Activated naive CD8-positive, alpha-beta T cell treated with anti-CD3 and anti-CD28 coated beads, Interleukin-2, amount 10 ng/mL, durations not matched to agents 7 days and 5 days (primary cell): ENCODE measurements at places on chromosomes 2 and 18. TPM values are rescaled to one million over a fixed set of nuclear protein-coding genes. Genes with fewer than 3 reads are reported as not detected.

Gene PRKCE
- 20.5 TPM for total RNA-seq

Gene SEH1L
- 38.0 TPM for total RNA-seq

Gene SNTG2
- 2.9 TPM for total RNA-seq

Gene ALPG
- total RNA-seq, result not detected

Gene FSHR
- not detected for total RNA-seq

Gene SERPINB2
- total RNA-seq, result 2.3 TPM

Gene LMAN1
- total RNA-seq, result 56.5 TPM

Gene TUBA3E
- total RNA-seq, result not detected

DNA sequence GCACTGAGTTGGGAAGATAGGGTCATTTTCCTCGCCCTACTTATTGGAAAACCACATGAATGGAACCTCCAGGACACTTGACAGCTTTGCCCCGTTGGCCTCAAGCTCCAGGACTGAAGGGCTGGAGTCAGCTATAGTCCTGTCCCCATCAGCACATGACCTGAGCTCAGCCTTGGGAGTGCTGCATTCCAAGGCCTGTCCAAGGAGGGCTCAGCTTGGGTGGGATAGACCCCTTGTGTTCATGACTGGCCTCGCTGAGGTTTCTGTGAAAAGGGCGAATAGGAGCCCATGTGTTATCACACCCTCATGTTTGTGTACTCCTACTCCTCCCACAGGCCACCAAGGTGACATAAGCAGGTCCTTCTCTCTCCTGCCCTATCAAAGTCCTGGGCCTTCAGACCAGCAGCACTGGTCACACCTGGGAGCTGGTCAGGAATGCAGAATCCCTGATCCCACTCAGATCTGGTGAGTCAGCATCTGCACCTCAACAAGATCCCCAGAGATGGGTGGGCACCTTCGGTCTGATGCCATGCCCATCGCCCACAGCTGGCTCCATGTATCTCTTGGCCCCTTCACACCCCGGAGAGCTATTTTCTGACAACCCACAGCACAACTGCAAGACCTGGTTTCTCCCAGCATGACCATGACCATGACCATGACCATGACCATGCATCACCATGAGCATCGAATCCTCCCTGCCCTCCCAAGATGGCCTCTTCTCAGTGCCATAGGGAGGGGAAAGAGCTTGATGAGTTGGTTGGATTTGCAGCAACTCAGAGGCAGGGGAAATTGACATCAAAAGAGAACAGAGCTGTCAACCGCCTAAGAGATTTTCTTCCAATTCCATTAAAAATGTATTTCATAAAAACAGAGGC, 83.0 kb upstream of the RAB6C start:
- H3K27ac ChIP-seq, result no peak overlapping the region
- no peaks in the 10 kb centered on the region for H3K4me1 ChIP-seq
- peaks cover 5% of the 10 kb centered on the region for H3K27me3 ChIP-seq
- DNase-seq, result no peak
- H3K4me3 ChIP-seq, result no peak overlapping the region
- H3K36me3 ChIP-seq, result no peaks in the 10 kb centered on the region

DNA sequence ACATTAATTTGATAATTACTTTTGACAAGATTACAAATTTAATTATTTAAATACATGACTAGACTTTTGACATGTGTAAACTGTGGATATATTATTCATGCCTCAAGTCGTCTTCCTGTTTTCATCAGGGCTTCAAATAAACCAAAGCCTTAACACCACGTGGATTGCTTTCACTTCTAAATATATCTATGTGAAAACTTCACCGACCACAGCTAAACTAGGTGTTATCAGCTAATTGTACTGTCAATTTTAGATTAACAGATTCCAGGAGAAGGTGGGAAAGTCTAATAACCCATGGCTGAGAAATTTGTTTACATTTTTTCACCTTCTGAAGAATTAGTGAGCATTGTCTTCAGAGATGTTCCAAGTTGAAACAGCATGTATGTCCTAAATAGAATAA, 494.7 kb upstream of the FAM98A start:
- no peak overlapping the region for H3K27ac ChIP-seq
- no peak overlapping the region for H3K4me3 ChIP-seq
- no peaks in the 10 kb centered on the region for H3K4me1 ChIP-seq
- H3K36me3 ChIP-seq, result no peaks in the 10 kb centered on the region
- no peaks in the 10 kb centered on the region for H3K27me3 ChIP-seq

GRCh38 chr2:10167316-10167715, 44.8 kb downstream of the RRM2 start:
- peaks cover 3% of the 10 kb centered on the region for H3K4me1 ChIP-seq
- no peak for DNase-seq
- H3K36me3 ChIP-seq, result peaks cover 6% of the 10 kb centered on the region
- H3K27me3 ChIP-seq, result no peaks in the 10 kb centered on the region

DNA sequence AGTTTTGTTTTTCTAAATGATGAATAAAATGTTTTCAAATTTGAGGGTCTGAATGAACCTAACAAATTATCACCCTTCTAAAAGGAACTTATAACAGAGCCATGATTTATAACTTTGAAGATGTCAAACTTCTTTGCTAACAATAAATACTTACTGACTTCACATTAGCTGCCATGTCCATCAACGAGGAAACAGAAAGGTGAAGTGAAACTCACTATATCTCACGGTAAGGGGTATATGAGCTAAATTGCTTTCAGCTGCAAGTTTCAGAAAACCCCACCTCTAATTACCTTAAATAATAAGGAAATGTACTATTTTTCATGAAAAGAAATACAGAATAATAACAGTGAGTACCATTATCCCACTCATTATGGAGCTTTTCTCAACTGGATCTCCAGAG, 350.8 kb upstream of the NT5C1B start:
- H3K4me3 ChIP-seq, result no peak overlapping the region
- no peaks in the 10 kb centered on the region for H3K36me3 ChIP-seq
- no peak for DNase-seq
- no peaks in the 10 kb centered on the region for H3K27me3 ChIP-seq
- no peaks in the 10 kb centered on the region for H3K4me1 ChIP-seq

DNA sequence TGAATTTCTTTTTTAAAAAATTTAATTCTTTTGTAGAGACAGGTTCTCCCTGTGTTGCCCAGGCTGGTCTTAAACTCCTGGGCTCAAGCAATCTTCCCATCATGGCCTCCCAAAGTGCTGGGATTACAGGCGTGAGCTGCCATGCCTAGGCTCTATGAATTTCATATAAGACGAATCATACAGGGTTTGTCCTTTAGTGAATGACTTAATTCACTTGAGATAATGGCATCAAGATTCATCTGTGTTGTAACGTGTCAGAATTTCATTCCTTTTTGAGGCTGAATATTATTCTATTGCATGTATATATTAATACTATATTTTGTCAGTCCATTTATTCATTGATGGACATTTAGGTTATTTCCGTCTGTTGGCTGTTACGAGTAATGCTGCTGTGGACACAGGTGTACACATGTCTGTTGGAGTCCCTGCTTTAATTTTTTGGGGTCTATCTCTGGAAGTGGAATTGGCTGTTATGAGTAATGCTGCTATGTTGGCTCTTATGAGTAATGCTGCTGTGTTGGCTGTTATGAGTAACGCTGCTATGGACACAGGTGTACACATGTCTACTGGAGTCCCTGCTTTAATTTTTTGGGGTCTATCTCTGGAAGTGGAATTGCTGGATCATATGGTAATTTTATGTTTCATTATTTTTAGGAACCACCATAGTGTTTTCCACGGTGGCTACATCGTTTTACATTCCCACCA, 210.6 kb downstream of the CAMKMT start:
- peaks cover 20% of the 10 kb centered on the region for H3K4me1 ChIP-seq
- no peak overlapping the region for H3K4me3 ChIP-seq
- DNase-seq, result no peak
- H3K27ac ChIP-seq, result no peak overlapping the region
- peaks cover 2% of the 10 kb centered on the region for H3K36me3 ChIP-seq
- H3K27me3 ChIP-seq, result no peaks in the 10 kb centered on the region

- H3K36me3 ChIP-seq, result no peaks in the 10 kb centered on the region
- H3K27ac ChIP-seq, result no peak overlapping the region
- no peak for DNase-seq
- H3K4me1 ChIP-seq, result no peaks in the 10 kb centered on the region
Measured at GRCh38 chr2:32884346-32884745, 62.4 kb upstream of the LTBP1 start.

DNA sequence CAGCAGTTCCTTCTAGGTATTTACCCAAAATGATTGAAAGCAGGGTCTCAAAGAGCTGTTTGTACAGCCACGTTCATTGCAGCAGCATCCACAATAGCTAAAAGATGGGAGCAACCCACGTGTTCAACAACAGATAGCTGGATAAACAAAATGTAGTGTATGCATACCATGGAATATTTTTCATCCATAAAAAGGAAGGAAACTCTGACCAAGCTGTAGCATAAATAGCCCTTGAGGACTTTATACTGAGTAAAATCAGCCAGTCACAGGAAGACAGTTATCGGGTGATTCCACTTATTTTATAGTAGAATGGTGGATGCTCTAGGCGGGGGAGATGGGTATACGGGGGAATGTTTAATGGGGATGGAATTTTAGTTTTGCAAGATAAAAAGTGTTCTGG, 7.5 kb downstream of the TRAPPC12 start:
- no peak overlapping the region for H3K27ac ChIP-seq
- no peaks in the 10 kb centered on the region for H3K27me3 ChIP-seq
- H3K36me3 ChIP-seq, result peaks cover 19% of the 10 kb centered on the region

DNA sequence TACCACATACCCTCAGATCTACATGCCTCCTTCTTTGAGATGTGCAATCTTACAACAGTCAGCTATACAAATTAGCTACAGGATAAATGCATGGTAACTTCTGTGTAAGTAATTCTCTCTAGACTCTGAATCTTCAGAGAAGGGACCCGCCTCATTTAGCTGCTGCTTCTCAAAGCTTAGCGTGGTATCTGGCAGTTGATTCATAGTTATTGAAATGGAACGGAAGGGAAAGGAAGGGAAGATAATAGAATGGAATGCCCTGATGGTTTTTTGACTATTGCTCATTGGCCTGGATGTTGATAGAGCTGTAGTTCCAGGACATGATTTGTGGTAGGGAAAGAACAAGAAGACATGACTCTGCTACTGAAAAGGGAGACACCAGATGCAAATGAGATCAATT, 498.1 kb upstream of the CRIM1 start:
- H3K36me3 ChIP-seq, result no peaks in the 10 kb centered on the region
- H3K27me3 ChIP-seq, result peaks cover 2% of the 10 kb centered on the region
- H3K4me3 ChIP-seq, result no peak overlapping the region
- no peaks in the 10 kb centered on the region for H3K4me1 ChIP-seq
- H3K27ac ChIP-seq, result no peak overlapping the region

DNA sequence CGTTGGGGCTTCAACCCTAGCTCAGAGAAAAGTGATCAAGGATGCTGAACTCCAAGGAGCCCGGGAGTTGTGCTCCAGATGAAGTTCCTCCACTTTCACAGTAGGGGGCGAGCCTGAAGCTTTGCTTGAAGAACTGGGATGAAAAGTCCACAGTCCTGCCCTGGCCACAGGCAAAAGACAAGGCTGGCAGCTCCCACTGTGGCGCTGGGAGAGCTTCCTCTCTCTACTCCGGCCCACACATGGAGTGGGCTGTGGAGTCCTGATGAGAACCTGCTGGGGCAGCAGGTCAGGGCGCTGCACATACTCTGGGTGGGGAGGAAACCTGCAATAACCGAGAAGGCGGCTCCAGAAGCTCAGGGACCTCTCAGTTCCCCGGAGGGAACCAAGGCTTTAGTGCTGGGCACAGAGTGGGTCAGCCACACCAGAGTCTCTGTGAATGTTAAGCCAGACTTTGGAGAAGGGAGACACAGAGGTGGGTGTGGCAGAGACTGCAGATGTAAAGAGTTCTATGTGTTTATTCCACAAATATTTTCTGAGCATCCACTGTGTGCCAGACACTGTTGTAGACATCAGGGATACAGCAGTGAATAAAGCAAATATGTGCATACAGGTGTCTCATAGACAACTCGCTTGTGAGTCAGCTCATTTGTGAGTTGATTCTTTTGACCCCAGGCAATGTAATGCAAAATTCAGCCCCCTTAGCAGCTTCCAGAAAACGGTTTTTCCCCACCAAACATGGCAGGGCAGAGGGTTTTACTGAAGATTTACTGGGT, 48.0 kb upstream of the MRPL33 start:
- H3K4me3 ChIP-seq, result no peak overlapping the region
- H3K27me3 ChIP-seq, result peaks cover 5% of the 10 kb centered on the region
- DNase-seq, result no peak
- H3K36me3 ChIP-seq, result no peaks in the 10 kb centered on the region
- peaks cover 18% of the 10 kb centered on the region for H3K4me1 ChIP-seq

DNA sequence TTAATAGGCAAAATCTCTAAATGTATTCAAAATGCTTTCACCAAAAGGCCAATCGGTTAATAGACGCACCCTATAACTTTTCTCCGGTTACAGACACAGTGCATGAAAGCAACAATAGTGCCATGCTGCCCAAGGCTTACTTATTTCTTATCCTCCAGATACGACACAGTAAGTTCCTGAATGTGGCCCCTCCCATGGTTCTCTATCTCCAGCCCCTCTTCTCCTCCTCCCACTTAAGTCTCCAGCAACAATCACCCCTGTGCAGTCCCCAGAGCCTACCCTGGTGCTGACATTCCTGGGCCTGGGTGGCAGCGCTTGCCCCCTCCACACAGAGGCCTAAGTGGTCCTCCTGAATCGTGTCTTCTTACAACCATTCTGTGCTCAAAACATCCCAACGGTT, 3.6 kb downstream of the KIDINS220 start:
- H3K4me1 ChIP-seq, result peaks cover 38% of the 10 kb centered on the region
- no peak overlapping the region for H3K27ac ChIP-seq
- H3K36me3 ChIP-seq, result peaks cover 25% of the 10 kb centered on the region
- no peak overlapping the region for H3K4me3 ChIP-seq
- H3K27me3 ChIP-seq, result no peaks in the 10 kb centered on the region

GRCh38 chr2:2324565-2325101, 6.4 kb downstream of the MYT1L start:
- no peak overlapping the region for H3K4me3 ChIP-seq
- no peaks in the 10 kb centered on the region for H3K36me3 ChIP-seq
- H3K27me3 ChIP-seq, result no peaks in the 10 kb centered on the region
- H3K4me1 ChIP-seq, result no peaks in the 10 kb centered on the region

DNA sequence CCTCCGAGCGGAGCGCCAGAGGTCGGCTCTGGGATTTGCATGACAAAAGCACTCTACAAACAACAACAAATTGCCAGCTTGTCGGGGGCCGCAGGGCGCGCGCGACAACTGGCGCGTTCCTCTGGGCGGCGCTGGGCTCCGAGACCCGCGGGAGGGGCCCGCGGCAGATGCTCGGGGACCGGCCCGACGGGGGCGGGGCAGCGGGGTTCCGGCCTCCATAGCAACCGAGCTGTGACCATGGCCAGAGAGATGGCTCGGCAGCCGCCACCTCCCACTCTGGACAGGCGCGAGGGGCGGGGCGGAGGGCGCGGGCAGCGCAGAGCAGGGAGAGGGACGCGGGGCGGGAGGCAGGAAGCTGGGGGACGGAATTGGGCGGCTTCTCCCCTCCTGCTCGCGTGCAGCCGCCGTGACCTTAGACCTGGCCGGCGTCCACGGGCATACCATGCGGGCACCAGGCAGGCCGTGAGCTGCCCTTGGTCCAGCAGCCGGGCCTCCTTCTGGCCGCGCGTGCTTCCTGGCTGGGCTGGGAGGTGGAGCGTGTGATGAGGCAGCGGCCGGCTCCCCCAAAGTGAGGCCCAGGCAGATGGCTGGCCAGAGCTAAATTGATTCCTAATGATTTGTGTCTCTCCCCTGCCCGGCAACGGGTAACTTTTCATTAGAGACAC, 171.5 kb downstream of the CELF4 start:
- DNase-seq, result no peak
- no peak overlapping the region for H3K27ac ChIP-seq
- H3K4me1 ChIP-seq, result no peaks in the 10 kb centered on the region
- no peaks in the 10 kb centered on the region for H3K36me3 ChIP-seq
